ENCODE measurements at places on chromosomes 7 and 10. TPM values are rescaled to one million over a fixed set of nuclear protein-coding genes. Genes with fewer than 3 reads are reported as not detected.

CYP3A7 gene
- not detected for total RNA-seq

RPEL1 gene
- total RNA-seq = 0.17 TPM

FXYD4 gene
- total RNA-seq = 0.50 TPM

CTBP2 gene
- 75.1 TPM for total RNA-seq

PLCE1 gene
- 0.32 TPM for total RNA-seq

CLDN3 gene
- total RNA-seq = 1.7 TPM

MIOS gene
- total RNA-seq = 49.7 TPM

GRID2IP gene
- not detected for total RNA-seq

C10orf105 gene
- not detected for total RNA-seq

GOLGA7B gene
- total RNA-seq = 0.02 TPM

LIPN gene
- not detected for total RNA-seq

LRRC4 gene
- total RNA-seq = not detected

KEL gene
- 0.59 TPM for total RNA-seq

PTCD1 gene
- 6.4 TPM for total RNA-seq

ARHGAP22 gene
- 3.0 TPM for total RNA-seq

GLRX3 gene
- 173 TPM for total RNA-seq

ZKSCAN5 gene
- 12.7 TPM for total RNA-seq

UTF1 gene
- not detected for total RNA-seq

LEP gene
- not detected for total RNA-seq

LRRC18 gene
- not detected for total RNA-seq

KCNH2 gene
- total RNA-seq = 0.27 TPM

DBF4 gene
- 58.6 TPM for total RNA-seq

CALHM3 gene
- not detected for total RNA-seq

MLXIPL gene
- total RNA-seq = 1.6 TPM

HECW1 gene
- total RNA-seq = 24.7 TPM

SPDYE16 gene
- total RNA-seq = not detected

OR6V1 gene
- not detected for total RNA-seq

PTPN20 gene
- 21.1 TPM for total RNA-seq

ICA1 gene
- 17.1 TPM for total RNA-seq

RSPH10B2 gene
- 0.05 TPM for total RNA-seq

NRP1 gene
- 11.6 TPM for total RNA-seq

GHRHR gene
- total RNA-seq = not detected

FAM204A gene
- total RNA-seq = 121 TPM

ANKMY2 gene
- total RNA-seq = 13.7 TPM

CNPY1 gene
- not detected for total RNA-seq

STEAP1 gene
- 3.8 TPM for total RNA-seq

SPDYE3 gene
- total RNA-seq = not detected
